ENCODE measurements at places on chromosomes 3 and 15.

DNA sequence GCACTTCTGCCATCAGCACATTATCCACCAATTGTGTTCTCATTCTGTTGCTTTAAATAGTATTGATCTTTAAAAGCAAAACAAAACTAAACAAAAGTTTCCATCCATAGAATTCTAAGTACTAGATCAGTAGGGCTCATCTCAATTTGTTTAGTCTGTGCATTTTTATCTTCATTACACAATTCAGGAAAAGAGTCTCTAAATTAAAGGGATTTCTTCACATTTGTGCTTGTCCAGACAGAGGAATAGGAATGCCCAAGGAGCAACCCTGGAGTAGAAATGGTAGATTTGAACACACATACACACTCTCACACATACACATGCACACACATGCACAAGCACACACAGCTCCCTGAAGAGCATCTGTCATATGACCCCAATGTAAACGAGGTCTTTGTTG lies 21.4 kb downstream of the LMCD1 start:
- DNase-seq: no peak

DNA sequence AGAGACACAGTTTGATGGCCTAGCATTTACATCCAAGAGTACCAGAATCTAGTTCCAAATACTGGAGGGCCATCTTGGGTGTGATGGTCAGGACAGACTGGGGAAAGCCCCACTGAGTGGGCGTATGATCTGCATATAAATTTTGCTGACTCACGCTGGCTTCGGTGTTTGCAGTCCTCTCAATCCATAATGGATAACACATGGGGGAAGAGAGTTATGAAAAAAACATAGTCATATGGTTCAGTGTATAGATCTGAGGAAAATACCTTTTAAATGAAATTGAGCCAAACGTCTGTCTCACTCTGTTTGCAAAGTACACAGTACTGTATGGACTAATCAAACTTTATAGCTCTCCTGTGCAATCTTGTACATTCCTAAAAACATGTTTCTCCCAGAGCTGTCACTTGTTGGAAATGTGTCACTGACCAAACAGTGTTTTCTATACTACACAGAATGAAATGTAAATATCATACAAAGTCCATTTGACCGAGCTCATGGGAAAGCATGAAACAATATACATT lies 125.3 kb upstream of the THBS1 start:
- no peak for DNase-seq

DNA sequence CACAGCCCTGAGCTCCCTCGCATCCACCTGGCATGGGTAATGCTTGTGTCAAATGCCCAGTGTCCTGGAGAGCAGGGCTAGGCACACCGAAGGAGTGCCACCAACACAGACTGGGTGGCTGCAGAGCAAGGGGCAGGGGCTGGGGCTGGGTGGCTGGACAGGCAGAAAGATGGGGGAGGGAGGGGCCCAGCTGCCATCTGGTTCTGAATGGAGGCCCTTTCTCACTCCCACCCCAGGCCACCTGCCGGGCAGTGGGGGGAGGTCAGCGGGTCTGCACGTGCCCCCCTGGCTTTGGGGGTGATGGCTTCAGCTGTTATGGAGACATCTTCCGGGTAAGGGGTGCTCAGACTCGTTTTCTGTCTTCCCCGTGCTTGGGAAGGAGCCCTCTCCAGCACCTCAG lies 17.0 kb downstream of the STAB1 start:
- no peak for DNase-seq

- DNase-seq: no peak
Measured at GRCh38 chr3:15523660-15524417, 2.3 kb upstream of the COLQ start.

- DNase-seq: no peak
Measured at GRCh38 chr3:2452249-2452648, 353.6 kb downstream of the CNTN4 start.

DNA sequence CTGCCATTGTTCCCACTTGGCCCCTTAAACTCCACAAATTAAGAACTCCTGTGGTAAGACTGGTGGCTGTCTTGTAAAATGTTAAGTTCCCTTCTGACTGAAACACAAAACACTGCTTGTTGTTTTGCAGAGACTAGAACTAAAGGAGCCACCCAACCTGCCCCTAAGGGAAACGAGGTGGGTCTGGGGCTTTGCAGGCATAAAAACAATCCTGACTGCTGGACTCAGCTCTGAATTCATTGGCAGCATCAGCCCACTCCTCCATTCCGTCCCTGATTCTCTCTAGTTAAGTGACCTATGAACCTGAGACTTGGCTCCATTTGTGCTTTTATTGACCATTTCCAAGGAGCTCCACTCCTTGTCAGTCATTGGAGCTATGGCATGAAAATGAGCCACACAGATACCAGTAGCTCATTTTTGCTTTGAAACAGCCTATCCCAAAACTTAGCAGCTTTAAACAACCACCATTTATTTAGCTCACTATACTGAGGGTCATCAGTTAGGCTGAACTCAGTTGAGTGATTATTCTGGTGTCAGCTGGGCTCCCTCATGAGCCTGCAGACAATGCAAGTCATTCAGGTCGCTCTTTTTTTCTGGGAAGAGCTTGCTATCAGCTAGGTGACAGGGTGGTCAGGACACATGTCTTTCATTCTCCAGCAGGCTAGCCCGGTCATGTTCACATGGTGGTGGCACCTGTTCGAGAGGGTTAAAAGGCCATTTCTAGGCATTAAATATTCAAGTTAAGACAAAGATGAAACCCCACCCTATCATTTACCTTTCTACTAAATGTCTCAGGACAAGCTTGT lies 175.1 kb upstream of the CTNNB1 start:
- DNase-seq: no peak

DNA sequence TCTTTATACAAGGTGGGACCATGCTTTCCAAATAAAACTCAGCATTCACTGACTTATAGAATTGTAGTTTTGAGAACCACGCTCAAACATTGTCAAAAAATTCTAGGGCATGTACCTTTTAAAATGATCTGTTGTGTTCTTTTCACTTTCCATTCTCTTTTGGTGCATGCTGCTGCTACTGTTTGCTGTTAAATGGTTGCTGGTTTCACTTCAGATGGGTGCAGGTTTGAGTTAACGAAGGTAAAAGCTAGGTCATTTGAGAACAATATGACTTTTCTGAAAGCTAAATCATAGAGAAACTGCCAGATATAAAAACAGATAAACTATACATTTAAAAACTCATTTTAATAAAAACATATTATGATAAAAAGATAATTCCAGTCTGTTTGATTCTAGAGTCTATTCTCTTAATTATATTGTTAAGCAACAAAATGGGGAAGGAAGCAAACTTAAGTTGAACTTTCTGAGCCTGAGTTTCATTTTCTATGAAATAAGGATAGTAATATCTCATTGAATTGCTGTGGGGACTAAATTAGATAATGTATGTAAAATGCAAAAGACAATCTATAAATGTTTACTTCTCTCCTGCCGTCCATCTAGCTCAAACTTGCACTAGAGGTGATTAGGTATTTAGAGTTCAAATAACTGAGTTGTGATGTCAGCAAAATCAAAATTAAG lies 82.4 kb downstream of the OXSM start:
- no peak for DNase-seq

GRCh38 chr15:52668133-52668532 lies 11.1 kb downstream of the ATOSA start:
- DNase-seq: no peak

Data from mesendoderm (in vitro differentiated cells).